Stimulated activated CD8-positive, alpha-beta memory T cell treated with anti-CD3 and anti-CD28 coated beads, Interleukin-15, amount 100 ng/mL, for 24 hours (primary cell): ENCODE measurements at places on chromosomes 5 and 9.

GRCh38 chr9:116152390-116152789 is 1.2 kb upstream of the PAPPA start:
- no peak for DNase-seq

GRCh38 chr5:52964138-52964537 is 25.0 kb upstream of the ITGA2 start:
- DNase-seq = no peak

DNA sequence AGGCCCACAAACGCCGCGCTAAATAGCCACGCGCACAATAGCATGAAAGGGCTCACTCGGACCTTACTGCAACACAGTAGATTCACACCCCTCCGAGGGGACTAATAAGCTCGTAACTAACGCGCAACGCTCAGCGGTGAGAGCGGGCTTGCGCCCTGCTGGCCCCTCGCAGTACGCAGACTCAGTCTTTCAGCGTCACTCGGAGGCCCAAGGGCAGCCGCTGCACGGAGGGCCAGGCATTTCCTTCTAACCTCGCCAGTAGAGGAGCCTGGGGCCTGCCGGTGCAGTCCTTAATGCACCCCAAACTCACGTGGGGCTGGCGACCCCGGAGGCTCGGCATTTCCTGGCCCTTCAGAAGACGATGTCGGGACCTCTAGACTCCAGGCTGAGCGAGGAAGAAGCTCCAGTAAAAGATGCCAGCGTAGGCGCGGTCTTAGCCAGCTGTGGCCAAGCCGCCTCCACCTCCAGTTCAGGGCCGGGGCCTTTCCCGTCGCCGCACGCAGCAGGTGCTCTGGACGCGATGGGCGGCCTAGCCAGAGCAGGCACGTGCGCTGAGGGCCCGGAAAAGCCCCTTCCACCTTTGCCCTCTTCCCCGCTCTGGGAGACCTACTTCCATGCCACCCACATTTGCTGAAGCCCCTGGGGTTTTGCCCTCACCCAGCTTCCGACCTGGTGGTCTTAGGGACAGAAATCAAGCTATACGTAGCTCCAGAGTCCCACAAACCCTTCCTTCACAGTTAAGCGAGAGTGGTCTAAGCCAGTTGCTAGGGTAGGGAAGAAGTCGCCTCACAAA is 38.3 kb upstream of the TIFAB start:
- no peak for DNase-seq

GRCh38 chr9:122183501-122183900 is 23.8 kb downstream of the MORN5 start:
- DNase-seq = no peak

GRCh38 chr9:131500377-131500776 is 2.3 kb upstream of the POMT1 start:
- no peak for DNase-seq

GRCh38 chr9:5450359-5451091 is at the start of gene CD274:
Gene CD274 (plus strand): TSS chr9:5450542. CDS start chr9:5456114, 5,572 bp downstream.
- DNase-seq = peak; percentile 48

DNA sequence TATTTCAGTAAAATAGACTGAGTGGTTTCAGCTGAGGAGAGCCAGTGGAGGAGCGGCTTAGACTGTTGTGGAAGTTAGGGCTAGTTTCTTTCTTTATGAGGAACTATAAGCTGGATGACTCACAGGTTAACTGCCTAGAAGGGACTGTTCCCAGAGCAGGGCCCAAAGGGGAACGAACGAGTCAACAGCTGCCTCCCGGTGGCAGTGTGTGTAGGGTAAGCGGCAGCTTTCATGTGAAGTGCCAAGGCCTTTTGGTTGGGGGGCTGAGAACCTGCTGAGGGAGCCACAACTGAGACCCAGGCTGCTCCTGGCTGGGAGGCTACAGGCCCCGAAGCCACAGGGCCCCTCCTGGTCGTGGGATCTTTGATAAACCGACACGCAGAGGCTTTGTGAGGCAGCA is 7.0 kb downstream of the SQSTM1 start:
- DNase-seq = no peak

DNA sequence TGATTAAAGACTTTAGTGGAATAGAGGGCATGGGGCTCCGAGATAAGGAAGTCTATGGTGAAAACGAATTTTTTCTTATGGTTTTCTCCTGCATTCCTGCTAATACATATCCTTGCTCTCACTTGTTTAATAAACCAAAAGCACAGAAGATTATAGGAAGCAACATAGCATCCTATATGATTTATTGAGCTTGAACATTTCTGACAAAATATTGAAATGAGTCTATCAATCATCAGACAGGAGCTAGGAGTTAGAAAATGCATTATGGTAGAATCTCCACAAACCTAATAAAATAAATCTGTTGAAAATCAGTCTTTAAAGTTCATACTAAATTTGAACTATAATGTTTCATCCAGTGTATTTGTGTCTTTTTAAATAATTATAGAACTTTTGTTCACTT is 554.6 kb upstream of the RGMB start:
- DNase-seq = no peak

- DNase-seq = no peak
These were observed at the start of gene CTNND2 for GRCh38 chr5:11904265-11904906. Gene CTNND2 (minus strand): TSS chr5:11904446. CDS start chr5:11903853, 593 bp downstream.

DNA sequence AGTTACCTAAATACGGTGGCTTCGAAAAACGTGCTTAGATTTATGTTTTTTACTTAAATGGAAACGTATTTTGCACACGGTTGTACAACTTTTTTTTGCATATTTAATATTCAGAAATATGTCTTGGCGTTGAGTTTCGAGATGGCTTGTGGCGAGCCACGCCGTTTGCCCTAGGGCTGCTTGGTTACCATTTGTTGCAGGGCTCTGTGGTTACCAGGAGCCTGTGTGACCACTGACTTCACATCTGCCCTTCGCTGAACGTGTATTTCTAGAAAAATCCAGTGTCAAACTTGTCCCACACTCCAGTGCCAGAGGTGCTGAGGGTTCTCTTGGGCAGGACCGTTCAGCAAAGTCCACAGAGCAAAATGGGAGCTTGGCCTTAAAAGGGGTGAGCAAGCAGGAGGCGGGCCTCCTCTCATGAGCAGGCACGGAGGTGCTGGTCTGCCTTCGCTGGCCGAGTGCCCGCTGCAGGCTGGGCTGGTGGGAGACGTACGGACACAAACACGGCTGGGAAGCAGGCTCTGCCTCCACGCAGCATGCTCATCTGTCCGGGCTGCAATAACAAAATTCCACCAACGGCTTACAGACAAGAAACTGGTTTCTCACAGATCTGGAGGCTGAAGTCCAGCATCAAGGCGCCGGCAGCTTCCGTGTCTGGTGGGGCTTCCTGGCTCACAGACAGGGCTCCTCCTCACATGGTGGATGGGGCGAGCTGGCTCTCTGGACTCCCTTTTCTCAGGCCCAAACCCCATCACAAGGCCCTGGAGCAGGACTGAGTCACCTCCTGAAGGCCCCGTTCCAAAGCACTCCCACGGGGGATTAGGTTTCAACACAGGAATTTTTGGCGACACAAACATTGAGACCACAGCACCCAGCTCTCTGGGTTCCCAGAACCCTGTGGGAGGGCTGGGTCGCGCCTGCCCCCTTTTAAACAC is 5.4 kb downstream of the MRPL36 start:
- DNase-seq = no peak

- DNase-seq = no peak
These were observed 1468.7 kb downstream of the EFNA5 start for GRCh38 chr5:106202035-106202434.

DNA sequence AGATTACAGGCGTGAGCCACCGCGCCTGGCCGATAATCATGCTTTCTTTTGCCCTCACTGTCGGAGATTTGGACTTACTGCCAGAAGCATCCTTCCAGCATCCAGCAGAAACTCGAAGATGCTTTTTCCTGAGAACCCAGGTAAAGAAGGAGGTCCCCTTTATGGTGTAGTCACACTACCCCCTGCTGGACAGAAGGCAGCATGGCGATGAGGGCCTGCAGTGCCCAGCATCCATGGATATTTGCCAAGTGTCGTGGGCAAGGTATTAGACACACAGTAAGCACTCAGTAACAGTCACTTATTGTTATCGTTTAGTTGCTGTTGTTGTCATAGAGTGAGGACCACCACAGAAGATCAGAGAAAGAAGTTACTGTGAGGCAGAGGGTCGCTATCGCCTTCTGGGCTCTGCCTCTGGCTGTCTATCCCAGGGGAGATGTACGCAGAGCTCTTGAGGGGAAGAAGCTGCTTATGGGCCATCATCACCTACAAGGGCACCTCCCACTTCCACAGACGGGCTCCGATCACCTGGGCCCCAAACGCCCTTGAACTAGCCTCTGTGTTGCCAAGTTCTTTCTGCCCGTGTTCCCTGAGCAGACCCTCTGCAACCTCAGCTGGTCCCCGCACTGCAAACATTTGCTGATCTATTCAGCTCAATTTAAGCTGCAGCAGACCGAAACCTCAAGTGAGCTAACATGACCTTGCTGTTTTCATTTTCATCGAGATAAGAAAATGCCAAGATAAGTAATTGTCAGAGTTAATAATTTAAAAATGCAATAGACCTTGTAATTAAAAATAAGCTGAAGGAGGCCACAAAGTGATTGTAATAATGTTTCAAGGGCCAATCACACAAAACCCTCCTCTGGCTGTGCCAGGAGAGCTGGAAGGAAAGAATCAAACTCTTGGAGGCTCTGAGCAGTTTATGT is 23.9 kb downstream of the C5orf15 start:
- no peak for DNase-seq

DNA sequence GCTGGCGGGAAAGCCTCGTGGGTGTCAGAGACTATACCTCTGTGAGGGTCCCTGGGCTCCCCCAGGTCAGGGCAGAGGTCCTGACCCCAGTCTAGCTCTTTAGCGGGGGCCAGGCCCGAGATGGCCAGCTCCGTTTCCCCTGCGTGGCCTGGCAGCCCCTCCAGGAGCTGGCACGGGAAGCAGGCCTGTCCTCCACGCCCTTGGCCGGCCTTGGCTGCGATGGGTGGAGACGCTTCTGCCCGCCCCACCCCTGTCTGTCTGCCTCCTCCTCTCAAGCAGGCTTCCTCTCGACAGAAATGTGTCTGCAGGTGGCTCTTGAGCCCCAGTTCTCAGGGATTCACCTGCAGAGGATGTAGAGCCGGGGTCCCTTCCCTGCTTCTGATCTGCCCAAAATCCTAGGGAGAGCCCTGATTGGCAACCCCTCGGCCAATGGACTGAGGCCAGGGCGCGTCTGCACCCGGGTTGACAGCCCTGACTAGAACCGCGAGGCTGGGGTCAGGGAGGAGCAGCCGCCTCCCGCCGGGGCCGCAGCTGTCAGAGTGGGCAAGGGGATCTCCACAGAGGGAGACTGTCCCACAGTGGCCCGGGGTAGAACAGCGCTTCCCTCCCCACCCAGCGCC is 2.6 kb upstream of the GRIN1 start:
- no peak for DNase-seq
